ENCODE measurements at places on chromosomes 1 and 21.
A peak's percentile ranks its signal among the peaks of the same experiment; 100 is the strongest.

DNA sequence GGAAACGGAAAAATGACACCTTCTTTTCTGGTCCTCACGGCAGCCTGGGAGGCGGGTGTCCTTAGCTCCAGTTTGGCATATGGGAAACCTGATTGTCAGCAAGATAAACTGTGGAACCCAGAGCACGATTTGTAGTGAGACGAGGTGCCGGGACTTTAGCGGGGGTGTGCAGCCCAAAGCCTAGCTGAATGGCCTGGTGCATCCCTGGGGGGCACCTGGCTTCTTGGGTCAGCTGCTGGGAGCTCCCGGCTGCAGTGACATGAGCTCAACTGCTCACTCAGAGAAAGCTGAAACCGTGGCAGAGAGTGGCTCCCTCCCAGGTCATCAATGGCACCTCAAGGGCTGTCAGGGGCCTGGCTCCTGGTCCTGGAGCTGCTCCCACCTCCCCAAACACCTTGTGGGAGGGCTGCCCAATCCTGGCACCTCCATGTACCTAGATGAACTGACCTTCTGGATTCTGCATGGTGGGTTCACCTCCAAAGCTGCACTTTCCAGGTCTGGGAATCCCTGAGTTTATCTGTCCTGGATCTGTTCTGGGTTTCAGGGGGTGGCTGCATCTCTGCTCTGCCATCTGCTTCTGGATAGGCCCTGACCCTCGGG, 260.5 kb downstream of the MATN1 start:
- DNase-seq = no peak

- no peak for DNase-seq
These were observed 18.4 kb downstream of the BCAR3 start for GRCh38 chr1:93663208-93663614.

- DNase-seq = peak; percentile 5
These were observed 117.0 kb upstream of the VAV3 start for GRCh38 chr1:108082001-108082400.

DNA sequence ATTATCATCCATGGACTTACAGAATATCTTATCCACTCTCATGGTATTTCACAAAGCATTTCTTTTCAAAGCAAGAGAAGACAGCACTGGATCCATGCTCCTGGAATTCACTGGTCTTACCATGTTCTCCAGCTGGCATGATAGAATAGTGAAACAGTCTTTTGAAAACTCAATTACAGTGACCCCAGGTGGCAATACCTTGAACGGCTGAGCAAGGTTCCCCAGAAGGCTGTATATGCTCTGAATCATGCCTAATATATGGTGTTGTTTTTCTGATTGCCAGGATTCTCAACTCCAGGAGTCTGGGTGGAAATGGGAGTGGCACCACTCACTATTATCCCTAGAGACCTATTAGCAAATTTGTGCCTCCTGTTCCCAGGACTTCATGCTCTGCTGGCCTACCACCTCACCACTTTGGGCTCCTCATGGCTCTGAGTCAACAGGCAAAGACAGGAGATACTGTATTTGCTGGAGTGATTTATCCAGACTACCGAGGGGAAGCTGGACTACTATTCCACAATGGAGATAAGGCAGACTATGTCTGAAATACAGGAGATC, 87.6 kb downstream of the CATSPERE start:
- DNase-seq = no peak

DNA sequence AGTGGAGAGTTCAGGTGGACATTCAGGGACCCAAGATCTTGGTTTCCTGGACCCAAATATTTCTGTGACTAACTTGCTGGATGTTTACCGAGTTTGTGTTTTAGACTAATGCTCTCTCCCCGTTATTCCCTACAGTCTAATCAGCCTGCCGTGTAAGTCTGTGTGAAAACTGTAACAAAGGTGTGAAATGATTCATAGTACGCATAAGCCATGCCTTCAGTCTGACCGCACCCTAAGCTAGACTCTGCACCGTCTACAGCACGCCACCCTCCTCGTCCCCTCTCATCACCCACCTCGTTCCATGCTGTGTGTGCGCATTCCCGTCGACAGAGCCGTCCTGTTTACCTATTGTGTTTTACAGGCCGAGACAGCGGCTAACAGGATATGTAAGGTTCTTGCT, 50.5 kb downstream of the ACTN2 start:
- no peak for DNase-seq

Data from GM03348 (cell line).